Suppressor macrophage treated with lipopolysaccharide for 1 hour (primary cell): ENCODE measurements at places on chromosomes 4 and X.
A peak's percentile ranks its signal among the peaks of the same experiment; 100 is the strongest.

- DNase-seq = no peak
These were observed 39.1 kb upstream of the CDKN2AIP start for GRCh38 chr4:183405303-183405702.

GRCh38 chrX:143854006-143854405 is 29.9 kb upstream of the UBE2NL start:
- DNase-seq = no peak

- no peak for DNase-seq
These were observed 380.4 kb downstream of the PCDH7 start for GRCh38 chr4:31100536-31100935.

DNA sequence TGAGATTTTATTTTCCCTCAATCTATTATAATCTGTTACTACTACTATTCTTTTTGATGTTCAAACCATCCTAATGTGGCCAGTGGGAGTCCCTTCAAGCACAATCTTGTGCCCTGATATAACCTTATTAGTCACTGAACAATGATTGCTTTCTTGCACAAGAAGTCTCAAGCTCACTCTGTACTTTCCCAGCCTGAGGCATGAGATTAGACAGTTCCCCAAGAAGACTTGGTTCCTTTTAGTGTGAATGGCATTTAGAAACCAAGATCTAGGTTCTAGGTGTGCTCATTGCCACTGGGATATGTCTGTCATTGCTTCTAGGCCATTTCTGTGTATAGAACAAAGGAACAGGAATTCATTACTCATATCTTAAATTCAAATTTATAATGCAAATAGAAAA is 28.0 kb upstream of the RBM41 start:
- peak; percentile 75 for DNase-seq

- peak; percentile 71 for DNase-seq
These were observed 35.7 kb upstream of the TBC1D14 start for GRCh38 chr4:6873792-6874461.

DNA sequence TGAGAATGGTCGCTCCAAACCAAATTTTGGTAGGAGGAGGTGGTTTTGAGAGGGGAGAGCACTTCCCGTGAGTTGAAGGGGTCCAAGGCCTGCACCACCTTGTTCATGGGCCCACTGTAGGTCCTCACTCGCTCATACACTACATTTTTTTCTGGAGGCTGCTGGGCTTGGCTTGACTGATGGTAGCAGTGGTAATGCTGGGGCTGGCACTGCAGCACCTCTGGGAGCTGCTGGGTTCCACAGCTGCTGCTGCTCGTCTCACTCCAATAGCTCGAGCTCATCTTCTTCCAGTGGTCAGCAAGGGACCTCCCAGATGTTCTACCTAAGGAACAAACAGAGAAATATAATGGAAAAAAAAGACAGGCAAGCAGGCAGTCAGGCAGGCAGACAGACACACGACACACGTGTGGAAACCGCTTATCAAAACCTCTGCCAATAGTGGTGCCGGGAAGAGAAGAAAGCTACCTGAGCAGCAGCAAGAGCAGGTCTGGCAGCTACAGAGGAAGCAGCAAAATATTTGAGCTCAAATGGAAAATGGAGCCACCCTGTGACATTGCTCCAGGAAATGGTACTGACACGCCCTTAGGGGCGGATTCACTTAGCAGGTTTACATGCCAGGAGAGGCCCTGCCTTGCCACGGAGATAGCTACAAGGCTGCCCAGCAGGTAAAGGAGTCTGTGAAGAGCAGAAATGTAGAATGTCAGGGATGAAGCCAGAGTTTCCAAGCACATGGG is at the start of gene POF1B:
POF1B (minus strand) TSS at position 492 of the 734 bp plus-strand sequence; CDS start at position 281, 211 bp downstream.
- DNase-seq = no peak

DNA sequence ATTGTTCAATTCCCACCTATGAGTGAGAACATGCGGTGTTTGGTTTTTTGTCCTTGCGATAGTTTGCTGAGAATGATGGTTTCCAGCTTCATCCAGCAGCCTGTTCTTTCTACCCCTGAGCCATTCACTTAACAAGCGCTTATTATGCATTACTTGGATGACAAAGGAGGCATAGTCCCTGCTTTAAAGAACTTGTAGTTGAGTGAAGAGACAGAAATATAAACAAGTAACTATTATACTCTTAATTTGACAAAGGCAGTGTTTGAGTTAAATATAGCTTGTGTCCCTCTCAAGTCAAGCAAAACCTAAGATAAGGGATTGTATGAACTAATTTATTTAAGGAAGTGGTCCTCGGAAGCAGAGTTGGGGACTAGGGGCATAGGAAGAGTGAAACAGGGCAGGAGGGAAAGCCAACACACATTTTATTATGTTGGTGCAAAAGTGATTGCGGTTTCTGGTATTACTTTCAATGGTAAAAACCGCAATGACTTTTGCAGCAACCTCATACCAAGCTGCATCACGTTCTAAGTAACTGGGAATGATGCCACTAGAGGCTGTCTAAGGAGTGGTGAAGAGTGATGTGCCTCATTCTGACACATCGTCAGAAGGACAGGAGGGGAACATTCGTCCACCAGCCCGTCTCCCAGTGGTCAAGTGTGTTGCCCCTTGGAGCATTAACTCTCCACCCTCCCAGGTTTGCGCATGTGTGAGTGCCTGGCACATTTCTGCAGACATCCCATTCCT is 41.8 kb downstream of the QDPR start:
- no peak for DNase-seq

DNA sequence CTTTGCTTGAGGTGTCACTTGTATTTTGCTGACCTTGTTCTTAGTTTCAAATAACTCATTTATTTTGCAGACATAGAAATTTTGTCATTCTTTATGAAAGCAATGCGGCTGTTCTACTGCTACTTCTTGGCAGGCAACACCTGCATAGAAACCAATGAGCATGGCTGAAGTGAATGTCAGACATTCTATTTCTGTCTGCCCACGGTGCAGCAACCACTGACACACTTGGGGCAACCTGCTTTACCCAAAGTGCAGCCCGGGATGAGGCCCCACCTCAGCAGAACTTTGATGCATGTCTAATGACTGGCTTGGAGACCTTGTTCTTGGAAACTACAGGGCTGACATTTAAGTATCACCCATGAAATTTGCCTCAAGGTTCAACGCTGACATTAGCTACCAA is 93.6 kb downstream of the RBM47 start:
- DNase-seq = no peak

GRCh38 chr4:93788712-93789111 is 39.8 kb upstream of the ATOH1 start:
- DNase-seq = no peak

- no peak for DNase-seq
These were observed 32.3 kb upstream of the PLAC8 start for GRCh38 chr4:83146841-83147240.

DNA sequence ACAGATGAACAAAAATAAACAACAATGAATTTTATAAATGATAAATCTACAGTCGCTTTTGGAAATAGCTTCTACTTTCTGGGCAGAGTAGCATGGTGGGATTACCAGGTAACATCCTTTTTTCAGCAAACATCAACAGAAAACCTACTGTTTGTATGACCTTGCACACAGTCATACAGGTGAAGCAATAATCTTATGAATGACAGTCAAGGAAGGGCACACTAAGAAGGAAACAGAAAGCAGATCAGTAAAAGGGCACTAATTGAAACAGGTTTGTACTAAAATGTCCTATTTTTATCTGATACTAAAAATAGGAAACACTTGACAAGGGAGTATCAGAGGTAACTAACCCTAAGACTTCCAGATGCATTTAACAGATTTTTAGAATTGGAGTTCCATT is 108.9 kb downstream of the DLG3 start:
- DNase-seq = no peak

DNA sequence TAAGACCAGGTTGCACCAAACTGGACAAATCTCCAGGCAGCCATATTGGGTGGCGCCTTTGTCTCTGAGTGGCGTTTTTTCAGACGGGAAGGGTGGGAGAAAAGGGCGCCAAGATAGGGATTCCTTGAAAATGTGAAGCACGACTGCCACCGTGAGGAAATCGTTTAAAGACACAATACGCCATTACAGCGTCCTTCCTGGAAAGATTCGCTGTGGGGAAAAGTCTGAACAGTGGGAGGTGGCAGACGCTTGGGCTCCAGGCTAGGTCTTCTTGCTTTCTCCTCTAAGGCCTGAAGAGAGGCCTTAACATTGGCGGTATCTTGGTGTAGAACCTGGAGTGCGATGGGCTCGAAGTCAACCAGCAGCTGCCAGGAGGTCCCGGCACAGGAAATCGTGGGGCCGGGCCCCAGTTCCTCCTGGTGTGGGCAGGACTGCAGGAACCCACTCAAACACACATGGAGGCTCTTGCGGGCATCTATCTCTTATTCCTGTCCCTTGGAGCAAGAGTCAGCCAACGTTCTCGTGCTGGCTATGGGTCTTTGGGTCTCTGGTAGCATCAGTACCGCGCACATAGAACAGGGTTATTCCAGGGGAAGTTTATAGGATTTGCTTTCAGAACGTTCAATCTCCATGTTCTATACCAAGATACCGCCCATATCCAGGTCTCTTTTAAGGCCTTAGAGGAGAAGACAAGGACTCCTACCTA is 208.8 kb downstream of the OR13H1 start:
- no peak for DNase-seq

- DNase-seq = no peak
These were observed 17.7 kb upstream of the SLC25A43 start for GRCh38 chrX:119381349-119381944.

- DNase-seq = peak; percentile 60
These were observed 18.4 kb upstream of the CTSO start for GRCh38 chr4:155972098-155972497.

DNA sequence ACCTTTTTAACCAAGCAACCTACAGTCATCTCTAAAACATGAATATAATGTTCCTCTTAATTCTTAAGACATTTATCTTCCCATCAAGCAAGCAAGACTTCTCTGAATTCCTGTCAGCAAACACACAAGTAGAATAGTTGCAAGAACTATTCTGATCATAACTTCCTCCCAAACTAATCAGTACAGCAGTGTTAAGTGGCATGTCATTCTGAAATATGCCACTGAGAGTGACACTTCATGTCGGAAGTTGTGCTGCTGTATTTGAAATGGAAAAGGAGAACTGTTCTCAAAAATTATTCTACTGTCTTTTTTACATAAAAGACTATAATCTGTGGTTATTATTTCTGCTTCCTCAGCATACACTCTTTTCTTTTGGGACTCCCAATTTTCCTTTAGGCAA is 546.6 kb downstream of the PCDH18 start:
- no peak for DNase-seq

GRCh38 chr4:2483237-2483636 is 14.3 kb downstream of the RNF4 start:
- DNase-seq = no peak

DNA sequence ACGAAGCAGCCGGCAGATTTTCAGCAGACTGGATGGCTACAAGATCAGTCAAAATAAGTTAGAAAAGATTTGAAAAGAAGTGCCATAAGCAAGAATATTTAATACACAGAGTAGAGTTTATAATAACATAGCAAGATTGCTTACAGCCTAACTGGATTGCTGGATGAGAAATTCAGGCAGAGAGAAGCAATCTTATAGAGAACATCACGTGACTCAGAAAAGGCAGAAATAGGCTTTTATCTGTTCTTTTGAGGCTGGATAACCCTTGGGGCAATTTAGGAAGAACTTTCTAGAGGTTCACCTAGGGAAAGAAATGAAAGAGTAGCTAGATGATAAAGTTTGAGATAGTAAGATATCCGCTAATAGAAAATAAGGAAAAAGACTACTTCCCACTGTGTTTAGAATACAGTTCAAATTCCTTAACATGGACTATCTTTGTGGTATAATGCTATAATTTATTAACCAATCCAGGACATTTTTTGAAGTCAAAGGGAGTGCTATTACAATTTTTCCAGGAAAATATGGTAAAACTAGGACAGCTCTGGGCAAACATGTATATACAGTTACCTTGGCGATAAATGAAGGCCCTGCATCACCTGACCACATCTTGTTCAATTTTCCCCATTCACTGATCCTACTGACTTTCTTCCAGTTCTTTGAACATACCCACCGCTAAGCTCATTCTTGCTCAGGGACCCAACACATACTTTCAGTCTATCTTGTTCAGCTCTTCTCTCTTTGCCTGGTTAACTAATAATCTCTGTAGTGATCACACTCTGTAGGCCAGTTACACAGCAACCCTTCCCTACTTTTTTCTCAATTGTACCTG is 12.7 kb upstream of the SPCS3 start:
- DNase-seq = no peak

DNA sequence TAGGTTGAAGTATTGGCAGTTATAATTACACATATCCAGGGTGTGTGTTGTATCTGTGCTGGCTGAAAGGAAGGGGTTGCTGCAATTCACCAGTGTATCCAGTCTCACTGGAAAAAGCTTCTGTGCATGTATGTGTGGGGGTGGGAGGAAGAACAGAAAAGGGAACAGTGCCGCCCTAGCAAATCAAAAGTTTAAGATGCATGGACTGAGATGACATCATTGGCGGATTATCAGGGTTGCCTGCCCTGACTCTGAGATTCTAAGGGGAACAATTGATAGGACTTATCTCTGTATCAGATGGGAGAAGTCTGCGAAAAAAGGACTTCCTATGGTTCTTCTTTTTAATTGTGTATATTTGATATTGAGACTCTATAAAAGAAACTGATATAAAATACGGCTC is 3.5 kb downstream of the SLC25A43 start:
- DNase-seq = peak; percentile 63

- DNase-seq = no peak
These were observed 16.3 kb downstream of the PTTG2 start for GRCh38 chr4:37976507-37976906.

DNA sequence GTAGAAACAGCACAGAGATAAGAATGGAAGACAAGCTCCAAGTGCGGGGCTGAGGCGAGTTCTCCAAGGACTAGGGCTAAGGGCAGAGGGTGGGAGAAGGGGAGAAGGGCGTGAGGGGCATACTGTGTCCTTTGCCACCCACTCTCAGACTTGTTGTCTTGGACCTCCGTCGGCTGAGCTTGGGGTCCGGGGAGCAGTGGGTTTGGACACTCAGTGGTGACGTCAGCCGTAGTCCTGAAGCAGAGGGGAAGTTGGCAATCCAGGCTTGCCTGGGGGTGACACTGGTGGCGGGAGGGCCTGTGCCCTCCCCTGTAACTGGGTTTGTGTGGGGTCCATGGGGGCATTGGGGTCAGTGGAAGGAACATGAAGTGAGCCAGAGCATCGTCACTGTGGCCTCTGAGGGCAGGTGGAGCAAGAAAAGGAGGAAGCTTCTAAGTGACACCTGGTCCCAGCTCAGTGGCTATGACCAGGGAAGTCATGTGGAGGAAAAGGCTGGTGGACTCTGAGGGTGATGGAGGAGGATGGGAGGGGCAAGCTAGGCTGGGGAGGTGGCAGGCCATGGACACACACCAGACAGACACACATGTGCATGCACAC is 17.6 kb downstream of the CD99 start:
- DNase-seq = peak; percentile 77

GRCh38 chr4:77454858-77455257 is 150.8 kb upstream of the CXCL13 start:
- DNase-seq = no peak

- peak; percentile 67 for DNase-seq
These were observed 104.6 kb downstream of the DTHD1 start for GRCh38 chr4:36385951-36386571.

DNA sequence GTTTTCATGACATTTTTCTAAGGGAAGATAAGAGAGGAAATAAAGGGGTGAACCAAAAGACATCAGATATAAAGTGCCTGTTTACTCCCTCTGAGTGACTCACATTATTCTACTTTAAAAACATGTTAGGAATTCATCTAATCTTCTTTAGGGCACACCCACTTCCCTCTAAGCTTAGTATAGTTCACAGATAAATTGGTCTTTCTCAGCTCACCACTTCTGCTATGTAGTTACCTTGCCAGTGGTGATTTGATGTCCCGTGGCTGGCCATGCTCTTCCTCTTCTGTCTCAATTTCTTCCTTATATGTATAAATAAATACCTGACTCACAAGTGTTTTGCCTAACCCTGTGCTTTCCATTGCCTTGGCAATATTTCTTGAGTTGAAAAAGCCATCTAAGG is 96.8 kb downstream of the PDLIM5 start:
- DNase-seq = peak; percentile 81

- no peak for DNase-seq
These were observed 24.1 kb upstream of the SOD3 start for GRCh38 chr4:24771241-24771640.
